ENCODE measurements at places on chromosomes 6 and 20.

GRCh38 chr6:169255643-169256042 is 2.0 kb upstream of the THBS2 start:
- no peak for DNase-seq

GRCh38 chr6:95240514-95240913 is 336.8 kb upstream of the MANEA start:
- no peak for DNase-seq

DNA sequence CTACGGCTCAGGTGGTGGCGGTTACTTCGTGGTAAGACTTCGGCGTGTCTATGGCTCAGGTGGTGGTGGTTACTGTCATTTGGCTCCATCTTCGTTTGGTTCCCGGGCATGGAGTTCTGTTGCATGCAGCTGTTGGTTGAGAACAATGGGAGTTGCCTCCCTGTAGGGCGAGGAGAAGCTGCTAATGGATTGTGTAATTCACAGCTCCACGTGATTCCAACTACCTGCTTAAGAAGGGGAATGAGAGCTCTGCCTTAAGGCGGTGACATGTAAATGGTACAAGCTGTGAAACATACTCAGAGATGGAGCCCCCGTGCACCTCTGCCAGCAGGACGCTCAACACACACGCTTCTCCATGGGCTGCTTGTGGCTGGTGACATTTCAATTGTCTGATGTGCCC is 12.4 kb upstream of the DACT2 start:
- no peak for DNase-seq

DNA sequence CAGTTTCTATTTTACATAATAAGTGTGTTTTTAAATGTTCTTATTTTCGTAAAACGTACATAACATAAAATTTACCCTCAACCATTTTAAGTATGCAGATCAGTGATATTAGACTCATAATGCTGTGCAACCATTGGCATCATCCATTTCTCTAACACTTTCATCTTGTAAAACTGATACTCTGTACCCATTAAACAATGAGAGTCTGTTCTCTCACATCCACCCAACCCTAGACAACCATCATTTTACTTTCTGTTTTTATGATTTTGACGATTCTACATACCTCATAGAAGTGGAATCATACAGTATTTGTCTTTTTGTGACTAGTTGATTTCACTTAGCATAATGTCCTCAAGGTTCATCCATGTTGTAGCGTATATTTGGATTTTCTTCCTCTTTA is 140.4 kb downstream of the TINAG start:
- no peak for DNase-seq

DNA sequence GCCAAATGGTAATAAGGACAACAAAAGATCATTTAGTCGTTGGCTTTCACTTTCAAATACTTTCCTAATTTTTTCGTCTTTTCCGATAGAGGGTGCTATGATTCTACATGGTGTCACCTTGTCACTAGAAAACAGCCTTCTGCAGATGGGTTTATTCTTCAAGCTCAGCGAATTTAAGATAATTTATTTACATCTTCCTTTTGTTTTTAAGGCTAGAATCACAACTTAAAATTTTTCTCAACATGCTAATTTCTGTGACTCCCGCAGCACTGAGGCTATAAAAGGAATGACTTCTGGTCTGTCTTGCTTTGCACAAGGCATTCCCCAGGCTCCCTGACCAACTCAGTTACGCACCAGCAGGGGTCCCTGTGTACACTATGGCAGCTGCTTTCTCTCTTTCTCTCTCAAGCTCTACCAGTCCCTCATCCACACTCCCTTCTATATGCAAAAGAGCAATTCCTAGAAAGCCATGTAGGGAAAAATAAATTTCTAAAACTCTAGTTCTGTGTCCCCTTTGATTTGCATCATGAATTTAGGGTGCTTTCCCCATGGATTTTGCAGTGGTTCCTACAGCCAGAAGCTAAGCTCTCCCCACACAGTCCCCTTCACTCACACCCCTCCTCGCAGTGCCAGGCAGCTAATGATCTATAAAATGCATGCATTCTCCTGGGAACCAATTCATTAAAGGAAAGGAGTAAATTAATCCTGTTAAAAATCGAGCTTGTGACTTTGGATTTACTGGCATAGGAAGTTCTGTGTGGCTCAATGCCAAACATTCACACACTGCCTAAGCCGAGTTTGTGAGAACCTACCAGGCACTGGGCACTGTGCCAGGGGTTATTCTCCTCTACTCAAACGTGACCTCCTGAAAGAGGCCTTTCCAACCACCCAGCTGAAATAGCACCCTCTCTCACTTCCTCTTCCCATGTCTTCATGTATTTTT is 74.5 kb downstream of the DCDC2 start:
- DNase-seq, result peak; percentile 97

- DNase-seq, result peak; percentile 40
Observed at GRCh38 chr6:136647363-136647852, 97.2 kb upstream of the MAP7 start.

DNA sequence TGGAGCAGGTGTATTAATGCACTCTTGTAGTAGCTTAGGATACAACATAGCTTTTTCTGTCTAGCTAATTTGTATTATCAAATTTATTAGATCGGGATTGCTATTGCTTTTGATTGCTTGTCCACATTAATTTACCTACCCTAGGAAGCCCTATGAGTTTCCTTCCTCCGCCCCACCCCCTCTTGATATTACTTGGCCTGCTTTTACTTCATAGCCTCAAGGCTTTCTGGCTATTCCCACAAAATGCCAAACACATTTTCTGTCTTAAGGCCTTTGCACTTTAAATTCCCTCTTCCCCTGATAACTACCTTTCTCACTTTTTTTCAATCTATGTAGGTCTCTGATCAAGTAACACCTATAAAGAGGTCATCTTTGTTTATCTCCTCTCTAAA is 99.1 kb upstream of the PRSS16 start:
- no peak for DNase-seq

GRCh38 chr6:33700391-33701050 is 11.0 kb downstream of the UQCC2 start:
- DNase-seq, result peak; percentile 55

GRCh38 chr6:46329568-46329967 is 158.8 kb upstream of the ENPP5 start:
- DNase-seq, result no peak
